ENCODE measurements at places on chromosomes 1 and 21. TPM values are rescaled to one million over a fixed set of nuclear protein-coding genes. Genes with fewer than 3 reads are reported as not detected.

GRCh38 chr1:171243878-171244277, 4.4 kb upstream of the FMO1 start:
- no peak overlapping the region for H3K4me3 ChIP-seq
- H3K27me3 ChIP-seq = no peaks in the 10 kb centered on the region
- no peak overlapping the region for H3K27ac ChIP-seq
- no peak for DNase-seq
- H3K4me1 ChIP-seq = no peaks in the 10 kb centered on the region
- no peaks in the 10 kb centered on the region for H3K36me3 ChIP-seq

- H3K4me1 ChIP-seq = no peaks in the 10 kb centered on the region
- H3K27ac ChIP-seq = no peak overlapping the region
- H3K36me3 ChIP-seq = no peaks in the 10 kb centered on the region
- no peak for DNase-seq
- H3K27me3 ChIP-seq = peaks cover 12% of the 10 kb centered on the region
Measured at GRCh38 chr1:21622466-21623315, 46.5 kb downstream of the RAP1GAP start.

The AMY2A gene
- total RNA-seq = not detected

DNA sequence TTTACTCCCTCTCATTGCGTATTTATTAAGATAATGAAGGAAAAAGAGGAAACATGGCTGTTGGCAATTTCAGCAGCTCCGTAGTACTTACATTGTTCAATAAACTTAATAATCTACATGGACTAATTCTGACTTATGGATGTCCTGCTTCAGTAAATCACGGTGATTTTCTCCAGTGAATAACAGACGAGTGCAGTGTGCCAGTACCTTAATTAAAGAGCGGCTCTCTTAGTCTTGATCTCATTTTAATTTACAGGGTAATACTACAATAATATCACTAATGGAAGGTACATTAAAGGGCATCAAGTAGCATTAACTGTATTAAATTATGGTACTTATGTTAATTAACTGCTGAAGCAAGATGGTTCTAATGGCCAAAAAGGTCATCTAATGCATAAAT, 187.2 kb downstream of the NTNG1 start:
- no peaks in the 10 kb centered on the region for H3K36me3 ChIP-seq
- no peaks in the 10 kb centered on the region for H3K27me3 ChIP-seq
- no peak overlapping the region for H3K27ac ChIP-seq
- no peaks in the 10 kb centered on the region for H3K4me1 ChIP-seq
- H3K4me3 ChIP-seq = no peak overlapping the region
- DNase-seq = no peak

The MRPS21 gene
- total RNA-seq = 53.7 TPM

GRCh38 chr1:219215477-219215876, 41.8 kb downstream of the LYPLAL1 start:
- H3K36me3 ChIP-seq = no peaks in the 10 kb centered on the region
- no peak for DNase-seq
- H3K27ac ChIP-seq = no peak overlapping the region
- no peak overlapping the region for H3K4me3 ChIP-seq
